Airway epithelial cell (primary cell): ENCODE measurements at places on chromosomes 1 and 21. TPM values are rescaled to one million over a fixed set of nuclear protein-coding genes. Genes with fewer than 3 reads are reported as not detected.

Gene SPRR1A
- 83.3 and 172 TPM in 2 replicates for total RNA-seq

Gene SH2D1B
- not detected in 2 replicates for total RNA-seq

Gene CELA3B
- not detected in 2 replicates for total RNA-seq

Gene LRRN2
- not detected in 2 replicates for total RNA-seq

Gene DRAXIN
- 0.07 TPM in 1 of 2 replicates, not detected in the other for total RNA-seq

Gene KIF14
- 9.9 and 10.2 TPM in 2 replicates for total RNA-seq

Gene CLCC1
- 12.9 and 27.2 TPM in 2 replicates for total RNA-seq

Gene KAZN
- 6.6 and 17.0 TPM in 2 replicates for total RNA-seq

Gene RIPK4
- 41.0 and 44.5 TPM in 2 replicates for total RNA-seq

Gene KCNN3
- 0.07 TPM in 1 of 2 replicates, not detected in the other for total RNA-seq

Gene S100A8
- 1,254 and 1,417 TPM in 2 replicates for total RNA-seq

Gene MPZ
- 1.2 and 2.2 TPM in 2 replicates for total RNA-seq

Gene OR11L1
- not detected in 2 replicates for total RNA-seq

Gene CRB1
- 0.05 TPM in 1 of 2 replicates, not detected in the other for total RNA-seq

Gene C1orf53
- 8.5 and 10.2 TPM in 2 replicates for total RNA-seq

Gene TSSK3
- 0.21 TPM in 1 of 2 replicates, not detected in the other for total RNA-seq

Gene TNN
- not detected in 2 replicates for total RNA-seq

Gene INPP5B
- 5.8 and 7.8 TPM in 2 replicates for total RNA-seq

Gene MNDA
- total RNA-seq: not detected in 2 replicates

Gene BACE2
- total RNA-seq: 56.5 and 62.4 TPM in 2 replicates

Gene SLC6A17
- 0.19 and 0.21 TPM in 2 replicates for total RNA-seq

Gene APOBEC4
- total RNA-seq: not detected in 2 replicates

Gene SLC45A3
- 6.2 and 6.7 TPM in 2 replicates for total RNA-seq

Gene HSPG2
- total RNA-seq: 109 and 120 TPM in 2 replicates

Gene SPATA46
- not detected in 2 replicates for total RNA-seq

Gene MPL
- not detected in 2 replicates for total RNA-seq

Gene MAN1A2
- total RNA-seq: 16.5 and 23.0 TPM in 2 replicates

Gene CNR2
- total RNA-seq: not detected in 2 replicates

Gene TDRD10
- not detected in 2 replicates for total RNA-seq

Gene IFI44L
- total RNA-seq: 0.07 and 0.28 TPM in 2 replicates

Gene OR6K3
- not detected in 2 replicates for total RNA-seq

Gene LYPLA2
- 72.2 and 117 TPM in 2 replicates for total RNA-seq

Gene LGR6
- total RNA-seq: 0.14 TPM in 2 replicates

Gene F11R
- total RNA-seq: 117 and 131 TPM in 2 replicates

Gene MLLT11
- total RNA-seq: 17.5 and 20.9 TPM in 2 replicates

Gene GPA33
- not detected in 2 replicates for total RNA-seq

Gene OLFML3
- 0.65 and 1.3 TPM in 2 replicates for total RNA-seq

Gene ZNF695
- total RNA-seq: 2.6 and 5.9 TPM in 2 replicates

Gene GBP2
- 1.6 and 2.2 TPM in 2 replicates for total RNA-seq

Gene ADORA3
- not detected in 2 replicates for total RNA-seq

Gene FAF1
- total RNA-seq: 39.5 and 47.6 TPM in 2 replicates

Gene AIRE
- total RNA-seq: not detected in 2 replicates

Gene SLFNL1
- under 0.01 TPM in 1 of 2 replicates, not detected in the other for total RNA-seq

Gene SMCP
- not detected in 2 replicates for total RNA-seq
